ENCODE measurements at places on chromosomes 7 and 10. TPM values are rescaled to one million over a fixed set of nuclear protein-coding genes. Genes with fewer than 3 reads are reported as not detected.
A peak's percentile ranks its signal among the peaks of the same experiment; 100 is the strongest.

DNA sequence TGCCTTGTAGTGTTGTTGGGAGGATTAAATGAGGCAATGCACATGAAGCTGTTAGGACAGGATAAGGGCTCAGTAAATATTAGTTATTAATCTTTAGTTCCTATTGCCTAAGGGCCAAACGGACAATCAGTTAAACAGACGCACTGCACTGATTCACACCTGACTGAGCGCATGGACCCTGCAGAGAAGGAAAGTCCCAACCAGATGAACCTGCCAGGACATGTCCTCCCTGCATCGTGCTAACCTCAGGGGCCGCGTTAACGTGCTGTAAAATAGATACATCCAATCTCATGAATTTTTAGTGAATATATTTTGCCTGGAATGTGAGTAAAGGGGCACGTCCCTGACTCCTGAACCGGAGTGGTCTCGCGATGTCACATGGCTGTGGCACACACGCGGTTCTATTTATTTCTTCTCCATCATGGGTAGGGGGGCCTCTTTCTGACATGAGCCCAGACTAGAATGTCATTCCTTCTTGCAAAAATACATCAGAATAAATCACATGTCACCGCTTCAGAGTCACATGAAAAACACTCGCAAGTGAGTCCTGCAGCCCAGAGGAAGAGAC, 12.3 kb downstream of the ADARB2 start:
- H3K27me3 ChIP-seq, result peaks cover 41% of the 10 kb centered on the region
- no peaks in the 10 kb centered on the region for H3K4me1 ChIP-seq
- DNase-seq, result no peak
- H3K4me3 ChIP-seq, result no peak overlapping the region
- no peaks in the 10 kb centered on the region for H3K36me3 ChIP-seq
- H3K27ac ChIP-seq, result no peak overlapping the region

DNA sequence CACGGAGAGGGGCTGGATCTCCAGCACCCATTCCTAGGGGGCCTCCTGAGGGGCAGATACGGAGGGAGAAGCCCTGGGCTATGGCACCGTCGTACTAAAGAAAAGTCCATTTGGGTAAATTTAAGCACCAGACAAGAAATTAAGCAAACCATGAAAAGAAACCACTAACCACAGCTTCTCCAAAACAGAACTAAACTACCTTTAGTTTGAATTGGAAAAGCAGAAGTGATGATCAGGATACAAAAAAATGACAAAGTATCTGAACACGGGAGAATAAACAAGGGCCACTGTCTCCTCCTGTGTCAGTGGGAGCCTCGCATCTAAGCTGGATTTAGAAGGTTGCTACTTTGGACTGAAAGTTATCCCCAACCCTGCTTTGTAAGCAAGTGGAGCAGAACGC, 69.1 kb downstream of the DIP2C start:
- DNase-seq, result no peak
- no peak overlapping the region for H3K27ac ChIP-seq
- H3K27me3 ChIP-seq, result peaks cover 71% of the 10 kb centered on the region
- no peak overlapping the region for H3K4me3 ChIP-seq
- peaks cover 9% of the 10 kb centered on the region for H3K4me1 ChIP-seq

- H3K36me3 ChIP-seq, result no peaks in the 10 kb centered on the region
- DNase-seq, result no peak
- H3K4me3 ChIP-seq, result no peak overlapping the region
- no peaks in the 10 kb centered on the region for H3K27me3 ChIP-seq
- H3K4me1 ChIP-seq, result peaks cover 4% of the 10 kb centered on the region
Measured at GRCh38 chr7:114481999-114482398, 67.4 kb downstream of the FOXP2 start.

Gene PRLHR
- total RNA-seq, result not detected

- no peaks in the 10 kb centered on the region for H3K27me3 ChIP-seq
- H3K4me3 ChIP-seq, result no peak overlapping the region
- DNase-seq, result no peak
- no peak overlapping the region for H3K27ac ChIP-seq
- no peaks in the 10 kb centered on the region for H3K4me1 ChIP-seq
Measured at GRCh38 chr10:19164461-19164860, 115.9 kb downstream of the MALRD1 start.

Gene TMEM229A
- total RNA-seq, result not detected

Gene HOXA5
- not detected for total RNA-seq

Gene TAS2R4
- total RNA-seq, result 0.37 TPM

GRCh38 chr7:129522088-129522970, 20.0 kb downstream of the SMKR1 start:
- peak overlapping the region; percentile 79 for H3K27ac ChIP-seq
- peaks cover 8% of the 10 kb centered on the region for H3K4me1 ChIP-seq
- no peaks in the 10 kb centered on the region for H3K36me3 ChIP-seq
- no peak overlapping the region for H3K4me3 ChIP-seq
- H3K27me3 ChIP-seq, result peaks cover 56% of the 10 kb centered on the region
- DNase-seq, result no peak

Gene OR9A2
- not detected for total RNA-seq

- DNase-seq, result no peak
- no peak overlapping the region for H3K27ac ChIP-seq
- no peak overlapping the region for H3K4me3 ChIP-seq
- peaks cover 4% of the 10 kb centered on the region for H3K36me3 ChIP-seq
Measured at GRCh38 chr10:119360181-119360921, 153.0 kb downstream of the GRK5 start.

- H3K27ac ChIP-seq, result no peak overlapping the region
- H3K36me3 ChIP-seq, result no peaks in the 10 kb centered on the region
- H3K27me3 ChIP-seq, result peaks cover 17% of the 10 kb centered on the region
- no peak for DNase-seq
Measured at GRCh38 chr7:116653646-116654045, 18.4 kb upstream of the MET start.

- H3K4me3 ChIP-seq, result no peak overlapping the region
- no peak for DNase-seq
Measured at GRCh38 chr7:138350701-138351357, 109.2 kb upstream of the TRIM24 start.

Gene SPDYE16
- 0.91 TPM for total RNA-seq

GRCh38 chr10:116771101-116771958, 29.0 kb upstream of the HSPA12A start:
- H3K4me1 ChIP-seq, result peaks cover 3% of the 10 kb centered on the region
- H3K4me3 ChIP-seq, result no peak overlapping the region
- peaks cover 2% of the 10 kb centered on the region for H3K36me3 ChIP-seq
- H3K27ac ChIP-seq, result no peak overlapping the region
- peaks cover 57% of the 10 kb centered on the region for H3K27me3 ChIP-seq

GRCh38 chr10:32693441-32693979, 247.6 kb downstream of the CCDC7 start:
- no peak overlapping the region for H3K4me3 ChIP-seq
- no peaks in the 10 kb centered on the region for H3K4me1 ChIP-seq
- H3K27ac ChIP-seq, result no peak overlapping the region
- peaks cover 4% of the 10 kb centered on the region for H3K36me3 ChIP-seq

- H3K4me1 ChIP-seq, result peaks cover 3% of the 10 kb centered on the region
- peaks cover 5% of the 10 kb centered on the region for H3K36me3 ChIP-seq
- peaks cover 8% of the 10 kb centered on the region for H3K27me3 ChIP-seq
- H3K4me3 ChIP-seq, result no peak overlapping the region
Measured at GRCh38 chr7:98334081-98334480, 52.6 kb downstream of the BRI3 start.

DNA sequence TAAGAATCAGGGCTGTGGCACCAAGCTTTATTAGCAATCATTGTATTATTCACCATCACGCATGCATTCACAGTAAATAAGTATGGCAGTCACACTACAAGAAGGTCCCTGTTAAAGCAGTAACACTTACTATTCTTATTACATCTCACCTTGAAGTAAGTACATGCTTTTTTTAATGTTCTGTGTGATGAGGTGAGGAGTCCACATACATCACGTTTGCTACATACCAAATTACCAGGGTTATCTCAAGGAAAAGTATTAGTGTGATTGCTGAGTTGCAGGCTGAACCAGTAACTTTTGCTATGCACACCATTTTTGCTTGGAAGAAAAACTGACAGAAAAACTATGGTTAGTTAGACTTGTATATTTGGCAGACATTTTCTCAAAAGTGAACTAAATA, 24.7 kb downstream of the CPA1 start:
- H3K27ac ChIP-seq, result no peak overlapping the region
- H3K27me3 ChIP-seq, result no peaks in the 10 kb centered on the region
- no peak overlapping the region for H3K4me3 ChIP-seq
- no peak for DNase-seq

- H3K27ac ChIP-seq, result no peak overlapping the region
- H3K27me3 ChIP-seq, result no peaks in the 10 kb centered on the region
- DNase-seq, result no peak
- no peak overlapping the region for H3K4me3 ChIP-seq
- peaks cover 14% of the 10 kb centered on the region for H3K36me3 ChIP-seq
Measured at GRCh38 chr10:99742701-99743100, 10.7 kb downstream of the CUTC start.

DNA sequence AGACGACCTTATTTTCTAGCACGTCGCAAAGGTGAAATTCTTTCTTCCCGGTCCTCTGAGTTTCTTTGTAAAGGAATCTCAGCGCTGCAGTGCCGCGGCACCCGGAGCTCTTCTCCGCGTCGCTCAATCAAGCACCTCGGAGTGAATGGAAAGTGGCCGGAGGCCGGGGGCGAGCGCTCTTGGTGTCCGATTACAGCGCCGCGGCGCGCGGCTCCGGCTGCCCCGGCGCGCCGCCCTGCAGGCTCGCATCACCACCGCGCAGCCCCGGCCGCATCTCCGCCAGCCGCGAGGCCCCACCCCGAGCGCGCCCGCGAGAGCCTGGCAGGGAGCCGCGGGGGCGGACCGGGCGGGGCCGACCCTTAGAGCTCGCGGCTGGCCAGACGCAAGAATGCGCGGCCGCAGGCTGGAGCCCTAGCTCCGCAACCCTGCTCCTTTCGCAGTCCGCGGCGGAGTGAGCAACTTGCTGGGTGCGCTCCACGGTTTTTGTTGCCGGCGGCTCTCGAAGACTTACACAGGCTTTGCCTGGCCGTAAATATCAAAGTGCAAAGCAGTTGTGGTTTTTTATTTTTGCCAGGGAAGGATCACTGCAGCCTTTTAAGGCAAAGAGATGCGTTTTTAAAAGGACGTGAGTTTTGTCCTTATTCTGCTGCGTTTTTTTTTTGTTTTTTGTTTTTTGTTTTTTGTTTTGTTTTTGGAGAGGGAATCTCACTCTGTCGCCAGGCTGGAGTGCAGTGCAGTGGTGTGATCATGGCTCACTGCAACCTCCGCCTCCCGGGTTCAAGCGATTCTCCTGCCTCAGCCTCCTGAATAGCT, at the start of gene SEMA3C:
Gene SEMA3C (minus strand): TSS at position 143 of the 813 bp plus-strand sequence. CDS start 2,270 bp downstream, outside the sequence.
- no peaks in the 10 kb centered on the region for H3K36me3 ChIP-seq
- no peak within 1 kb of the TSS for H3K4me3 ChIP-seq
- H3K27me3 ChIP-seq, result peaks cover 26% of the 10 kb centered on the region
